Uterus (tissue), 4 donors: ENCODE measurements at places on chromosomes 5 and 9. TPM values are rescaled to one million over a fixed set of nuclear protein-coding genes. Genes with fewer than 3 reads are reported as not detected.

DNA sequence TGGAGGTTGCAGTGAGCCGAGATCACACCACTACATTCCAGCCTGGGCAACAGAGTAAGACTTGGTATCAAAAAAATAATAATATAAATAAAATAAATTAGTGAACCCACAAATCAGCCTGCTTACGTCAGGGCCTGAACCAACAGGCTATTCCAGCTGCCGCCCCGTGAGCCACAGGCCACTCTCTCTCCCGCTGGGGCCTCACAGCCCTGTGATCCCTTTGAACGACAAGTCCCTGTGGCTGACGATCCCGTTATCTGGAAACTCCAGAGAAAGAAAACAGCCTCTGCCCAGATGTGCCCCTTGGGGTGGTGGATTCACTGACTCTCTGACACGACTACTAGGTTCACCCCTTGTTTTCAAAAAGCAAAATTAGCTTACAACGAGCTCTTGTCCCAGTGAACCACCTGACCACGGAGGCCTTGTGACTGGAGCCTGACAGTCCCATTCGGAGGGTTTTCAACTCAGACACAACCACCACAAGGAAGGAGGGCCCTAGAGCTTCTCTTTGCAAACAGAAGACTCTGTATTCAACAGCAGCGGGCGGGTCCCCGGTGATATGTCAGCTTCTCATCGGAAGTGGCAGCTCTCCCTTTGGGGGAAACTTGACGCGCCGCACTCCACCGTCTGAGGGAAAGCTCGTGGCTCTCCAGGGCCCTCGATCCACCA, 4.4 kb upstream of the DIPK1B start:
- DNase-seq = no peak

MOB3B gene
- 2.0 TPM for total RNA-seq

- no peak for DNase-seq
Observed at GRCh38 chr5:56056875-56057274, 62.1 kb upstream of the IL6ST start.

- DNase-seq = no peak
Observed at GRCh38 chr9:116736399-116737151, 49.5 kb downstream of the TRIM32 start.

- no peak for DNase-seq
Observed at GRCh38 chr9:13993632-13994185, 320.2 kb downstream of the NFIB start.

DNA sequence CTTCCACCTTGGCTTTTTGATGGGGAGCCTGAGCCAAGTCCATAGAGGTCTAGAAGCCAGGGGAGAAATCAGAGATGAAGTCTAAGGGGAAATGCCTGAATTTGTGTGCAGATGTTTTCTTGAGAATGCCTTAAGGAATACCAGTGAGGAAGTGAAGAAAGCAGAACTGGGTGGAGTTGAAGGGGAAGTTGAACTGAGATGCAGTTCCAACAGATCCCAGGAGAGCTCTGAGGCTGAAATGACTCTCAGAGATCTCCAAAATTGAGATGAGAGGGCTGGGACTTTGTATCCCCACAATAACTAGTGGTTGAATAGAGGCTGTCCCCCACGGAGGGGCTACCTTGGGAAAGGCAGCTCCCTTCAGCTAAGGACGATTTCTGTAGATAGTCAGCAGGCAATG, 197.1 kb downstream of the ZNF462 start:
- DNase-seq = no peak

DNA sequence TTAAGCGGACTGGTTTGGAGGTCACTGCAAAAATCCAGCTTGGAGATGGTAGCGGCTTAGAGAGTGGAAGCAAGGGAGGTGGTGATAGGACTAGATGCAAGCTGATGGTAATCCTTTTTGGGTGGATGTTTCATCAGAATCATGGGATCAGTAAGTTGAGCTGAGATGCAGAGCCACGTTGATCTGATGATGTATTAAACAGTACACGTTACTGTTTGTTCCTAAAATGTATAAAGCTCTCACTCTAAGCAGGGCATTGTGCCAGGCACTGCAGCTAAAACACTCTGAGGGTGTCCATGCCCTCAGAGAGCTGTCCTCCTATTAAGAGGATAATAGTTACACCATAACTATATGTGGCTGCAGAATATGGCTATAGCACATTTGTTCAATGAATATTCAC, 93.1 kb downstream of the JAKMIP2 start:
- no peak for DNase-seq

GRCh38 chr9:25948182-25948581, 269.9 kb upstream of the TUSC1 start:
- no peak for DNase-seq

BRD9 gene
- 38.1 TPM for total RNA-seq

GRCh38 chr5:126188804-126189203, 234.4 kb upstream of the GRAMD2B start:
- no peak for DNase-seq

DNA sequence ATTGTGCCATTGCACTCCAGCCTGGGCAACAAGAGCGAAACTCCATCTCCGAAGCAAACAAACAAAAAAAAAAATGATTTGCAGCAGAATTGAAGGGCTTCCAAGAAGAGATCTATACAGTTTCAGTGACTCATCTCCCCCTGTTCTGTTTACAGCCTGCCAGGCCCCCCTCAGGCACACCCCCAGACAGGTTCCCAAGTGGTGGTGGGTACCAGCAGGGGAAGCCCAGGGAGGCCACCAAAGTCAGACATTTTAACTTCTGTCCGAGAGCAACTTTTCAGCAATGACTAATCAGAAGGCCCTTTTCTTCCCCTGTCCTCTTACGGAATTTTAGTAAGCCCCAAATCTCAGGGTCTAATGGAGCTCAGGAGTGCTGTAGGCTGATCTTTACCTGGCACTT, 98.7 kb downstream of the PAX5 start:
- DNase-seq = no peak

ADGRD2 gene
- not detected for total RNA-seq

HSD17B3 gene
- not detected for total RNA-seq

IL9 gene
- not detected for total RNA-seq

DNA sequence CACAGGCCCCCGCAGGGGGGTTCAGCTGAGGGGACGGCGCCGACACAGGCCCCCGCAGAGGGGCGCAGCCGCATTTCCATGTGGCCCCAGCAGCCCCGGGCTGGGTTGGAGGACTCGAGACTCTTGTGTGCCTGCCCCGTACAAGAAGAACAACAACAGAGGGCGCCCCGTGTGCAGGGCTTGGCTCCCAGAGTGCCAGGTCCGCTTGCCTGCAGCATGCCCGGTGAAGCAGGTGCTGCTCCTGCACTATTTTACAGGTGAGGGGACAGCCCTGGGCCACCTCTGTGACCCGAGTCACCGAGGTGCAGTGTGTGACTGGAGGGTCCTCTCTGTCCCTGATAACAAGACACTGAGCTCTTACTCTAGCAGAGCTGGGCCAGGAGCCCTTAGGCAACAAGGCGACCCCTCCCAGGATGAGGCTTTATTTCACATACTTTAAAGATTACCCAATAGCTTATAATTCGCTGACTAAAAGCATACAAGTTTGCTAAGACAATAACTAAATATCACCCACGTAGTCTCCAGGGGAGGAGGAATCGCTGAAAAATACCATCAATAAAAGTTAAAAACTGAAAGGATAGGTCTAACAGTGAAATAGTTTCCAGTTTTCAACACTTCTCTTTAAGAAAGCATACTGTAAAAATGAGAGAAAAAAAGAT, 41.7 kb upstream of the SLC9A3 start:
- no peak for DNase-seq

CAMSAP1 gene
- 61.2 TPM for total RNA-seq

CTNNAL1 gene
- 36.2 TPM for total RNA-seq

- no peak for DNase-seq
Observed at GRCh38 chr5:83270311-83270710, 193.0 kb downstream of the XRCC4 start.

GRCh38 chr9:120845255-120845654, 2.5 kb upstream of the PSMD5 start:
- DNase-seq = no peak

- DNase-seq = no peak
Observed at GRCh38 chr9:133774799-133775198, 36.6 kb upstream of the SARDH start.

- DNase-seq = no peak
Observed at GRCh38 chr5:8028243-8028642, 159.3 kb downstream of the MTRR start.

DNA sequence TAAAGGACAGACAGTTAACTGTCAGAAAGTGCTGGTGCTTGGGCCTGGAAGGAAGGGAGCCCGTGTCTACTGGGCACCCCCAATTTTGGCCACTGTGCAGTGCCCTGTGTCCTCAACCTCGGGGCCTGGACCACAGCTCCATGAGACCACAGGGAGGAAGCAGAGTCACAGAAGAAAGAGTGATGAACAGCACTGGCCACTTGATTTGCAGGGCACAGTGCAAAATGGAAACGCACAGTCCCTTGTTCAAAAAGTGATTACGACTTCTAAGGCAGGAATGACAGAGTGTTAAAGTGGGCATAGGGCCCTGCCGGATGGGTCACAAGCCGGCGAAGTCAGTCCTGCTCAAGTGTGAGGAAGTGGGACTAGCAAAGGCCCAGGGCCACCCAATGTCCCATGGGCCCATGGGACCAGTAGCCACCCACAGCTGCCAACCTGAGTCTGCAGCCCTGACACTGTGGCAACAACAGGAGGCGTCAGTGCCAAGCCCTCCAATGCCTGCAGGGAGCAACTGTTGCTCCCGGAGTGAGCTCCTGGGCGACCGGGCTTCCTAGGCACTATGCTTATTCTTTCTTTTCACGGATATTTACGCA, 85.4 kb downstream of the ADAMTS2 start:
- peak; percentile 8 for DNase-seq

DNA sequence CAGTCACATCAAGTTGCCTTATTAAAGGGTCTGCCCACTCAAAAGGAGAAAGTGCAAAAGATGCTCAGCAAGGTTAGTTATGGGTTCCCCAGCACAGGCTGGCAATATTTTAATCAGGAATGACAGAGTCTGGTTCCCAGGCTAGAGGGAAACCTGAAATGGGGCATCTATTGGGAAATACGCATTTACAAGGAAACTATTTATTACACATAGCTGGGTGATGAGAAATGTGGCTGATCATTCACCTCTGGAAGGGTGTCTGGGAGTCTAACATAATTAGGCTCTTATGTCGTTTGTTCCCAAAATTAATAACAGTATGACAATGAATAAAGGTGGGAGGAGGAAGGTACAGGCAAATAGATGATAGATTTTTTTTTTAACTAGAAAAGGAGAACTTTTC, 314.7 kb downstream of the ENC1 start:
- no peak for DNase-seq

DNA sequence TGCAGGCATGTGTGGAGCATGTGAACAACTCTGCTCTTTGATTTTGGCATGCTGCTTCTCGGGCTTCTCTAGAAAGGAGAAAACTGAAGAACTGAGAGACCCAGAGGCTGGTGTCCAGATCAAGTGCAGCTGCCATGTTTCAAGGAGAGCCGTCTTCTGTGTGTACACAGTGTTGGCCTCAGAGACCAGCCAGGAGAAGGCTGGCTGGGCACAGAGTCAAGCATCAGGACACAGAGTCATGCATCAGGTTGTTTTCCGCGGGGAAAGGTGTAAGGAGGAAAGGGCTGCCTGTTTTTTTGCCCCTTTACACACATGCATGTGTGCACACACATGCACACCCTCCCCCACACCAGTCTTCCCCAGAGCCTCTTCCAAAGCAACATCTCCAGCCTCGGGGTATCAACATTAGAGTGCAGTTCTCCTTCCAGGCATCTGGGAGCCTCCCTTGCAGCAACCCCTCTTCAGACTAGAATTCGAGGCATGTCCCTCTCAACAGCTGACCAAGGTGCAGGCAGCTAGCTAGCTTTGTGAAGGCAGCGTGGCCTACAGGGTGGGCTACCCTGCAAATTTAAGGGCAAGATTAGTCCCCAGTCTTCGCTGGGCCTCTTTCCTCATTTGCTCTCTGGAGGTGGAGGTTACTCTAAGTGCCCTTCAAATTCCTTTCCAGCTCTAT, 180.9 kb downstream of the AOPEP start:
- DNase-seq = no peak

DNA sequence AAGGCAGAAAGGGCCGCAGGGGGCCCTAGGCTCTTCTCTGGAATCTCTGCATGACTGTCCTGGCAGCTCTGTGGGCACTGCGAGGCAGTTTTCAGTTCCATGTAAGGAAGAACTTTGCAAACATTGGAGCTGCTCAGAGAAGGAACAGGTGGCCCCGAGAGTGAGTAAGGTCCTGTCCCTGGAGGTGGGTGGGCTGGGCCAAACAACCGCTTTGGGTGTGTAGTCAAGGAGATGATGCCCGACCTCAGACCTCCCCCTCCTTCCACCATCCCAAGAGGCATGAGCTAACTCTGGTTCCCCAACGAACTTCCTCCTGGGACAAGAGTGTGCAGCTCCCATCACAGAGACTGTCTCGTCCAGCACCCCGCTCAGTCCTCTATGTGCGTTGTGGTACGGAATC, 20.5 kb downstream of the CSF1R start:
- DNase-seq = peak; percentile 29

DNA sequence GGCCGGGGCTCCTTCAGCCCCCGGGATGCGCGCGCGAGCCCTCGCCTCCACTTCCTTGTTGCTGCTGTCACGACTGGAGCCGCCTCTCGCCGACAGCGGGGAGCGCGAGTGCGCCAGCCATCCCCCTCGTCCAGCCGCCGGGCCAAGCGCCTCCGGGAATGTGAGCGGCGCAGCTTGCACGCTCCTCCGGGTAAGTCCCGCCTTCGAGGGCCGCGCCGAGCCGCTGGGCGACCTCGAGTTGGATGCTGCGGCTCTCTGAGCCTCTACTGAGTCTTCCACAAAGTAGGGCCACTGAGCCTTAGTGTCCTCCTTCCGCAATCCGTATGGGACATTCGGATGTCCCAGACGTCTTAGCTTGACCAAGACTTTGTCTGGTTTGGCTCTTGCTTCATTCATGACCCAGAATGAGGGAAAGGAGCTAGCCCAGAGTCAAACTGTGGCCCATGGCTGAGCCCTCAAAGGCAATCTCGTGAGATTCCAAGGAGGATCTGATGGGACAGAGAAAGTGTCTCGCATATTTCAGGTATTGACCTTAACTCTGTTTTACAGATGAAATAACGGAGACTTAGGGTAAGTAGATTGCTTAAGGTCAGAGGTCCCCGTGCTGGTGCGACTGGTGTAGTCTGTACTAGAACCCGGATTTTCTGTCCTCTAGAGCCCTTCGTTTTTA, 586 bp downstream of the HMGXB3 start:
- DNase-seq = no peak

DNA sequence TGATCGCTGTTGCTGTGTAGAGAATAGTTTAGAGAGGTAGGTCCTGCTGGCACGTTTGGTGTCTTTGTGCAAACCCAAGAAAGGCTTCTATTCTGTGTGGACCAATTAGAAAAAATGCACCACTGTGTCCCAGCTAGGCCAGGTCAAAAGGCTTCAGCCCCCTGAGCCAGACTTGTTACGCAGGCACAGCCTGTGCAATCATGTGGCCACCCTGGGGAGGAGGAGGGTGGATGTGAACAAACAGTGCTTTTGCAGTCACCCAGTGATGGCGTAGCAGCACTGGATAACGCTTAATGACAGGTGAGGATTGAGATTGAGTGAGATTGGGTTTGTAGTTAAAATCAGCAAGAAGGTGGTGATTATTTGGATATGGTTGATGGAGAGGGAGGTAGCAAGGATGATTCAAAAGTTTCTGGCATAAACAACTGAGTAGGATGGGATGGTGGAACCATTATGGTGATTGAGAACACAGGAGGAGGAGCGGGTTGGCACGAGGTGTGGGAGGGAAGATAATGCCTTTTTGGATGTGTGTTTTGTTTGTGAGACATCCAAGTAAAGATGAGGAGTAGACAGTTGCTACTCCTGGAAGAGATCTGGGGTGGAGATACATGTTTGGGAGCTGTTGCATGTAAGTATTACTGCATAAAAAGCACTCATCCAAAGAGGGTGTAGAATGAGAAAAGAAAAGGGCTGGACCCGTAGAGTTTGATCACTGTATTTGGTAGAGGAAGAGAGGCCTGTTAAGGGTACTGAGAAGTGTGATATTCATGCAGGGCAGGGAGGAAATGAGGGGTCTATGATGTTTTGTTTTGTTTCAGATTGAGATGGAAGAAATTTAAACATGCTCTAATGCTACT, 6.7 kb downstream of the GCNT1 start:
- DNase-seq = no peak
